ENCODE measurements at places on chromosomes 5 and 9.
A peak's percentile ranks its signal among the peaks of the same experiment; 100 is the strongest.

- no peak for DNase-seq
Observed at GRCh38 chr5:141874262-141874964, 3.8 kb downstream of the PCDH1 start.

DNA sequence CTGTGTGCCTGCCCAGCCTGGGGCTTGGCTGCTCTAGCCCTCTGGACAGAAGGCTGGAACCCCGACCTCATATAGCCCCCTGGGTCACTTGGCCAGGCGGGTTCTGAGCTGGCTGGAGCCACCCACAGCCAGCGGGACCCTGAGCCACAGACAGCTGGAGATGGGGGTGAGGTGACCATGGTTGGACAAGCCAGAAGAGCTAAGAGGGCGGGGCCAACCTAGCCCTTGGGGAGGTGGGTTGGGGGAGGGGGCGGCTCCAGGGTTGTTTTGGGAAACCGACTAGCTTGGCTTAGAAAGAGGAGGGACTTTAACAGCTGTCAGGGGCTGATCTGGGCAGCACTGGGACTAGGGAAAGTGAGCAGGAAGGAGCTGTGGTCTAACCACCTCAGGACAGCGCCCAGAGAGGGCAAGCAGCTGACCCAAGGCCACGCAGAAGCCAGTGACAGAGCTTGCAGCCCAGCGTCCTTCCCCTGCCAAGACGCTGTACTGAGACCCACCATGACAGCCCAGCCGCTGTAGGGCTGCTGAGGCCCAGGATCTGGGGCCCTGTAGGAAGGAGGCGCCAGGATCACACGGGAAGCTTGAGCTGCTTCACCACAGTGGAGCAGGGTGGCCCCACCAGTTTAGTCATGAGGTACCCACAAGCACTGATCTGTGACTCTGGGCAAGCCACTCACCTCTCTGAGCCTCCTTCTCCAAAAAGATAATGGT, 2.2 kb downstream of the AIF1L start:
- DNase-seq: no peak

DNA sequence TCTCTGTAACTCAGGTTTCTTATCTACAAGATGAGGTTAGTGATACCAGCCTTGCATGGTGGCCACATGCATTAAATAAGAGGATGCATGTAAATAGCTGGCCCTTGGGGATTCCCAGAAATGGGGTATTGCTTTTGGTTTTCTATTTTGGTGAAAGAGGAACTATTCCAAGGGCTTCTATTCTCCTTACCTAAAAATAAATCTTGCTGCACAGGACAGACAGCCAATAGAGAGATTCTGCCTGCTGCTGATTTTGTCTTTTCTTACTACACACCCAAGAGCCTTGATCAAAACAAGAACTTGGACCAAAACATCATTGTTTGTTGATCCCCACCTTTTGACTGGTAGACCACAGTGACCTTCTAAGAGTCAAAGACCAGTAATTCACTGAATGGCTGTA, 161.8 kb downstream of the PJA2 start:
- DNase-seq: no peak

DNA sequence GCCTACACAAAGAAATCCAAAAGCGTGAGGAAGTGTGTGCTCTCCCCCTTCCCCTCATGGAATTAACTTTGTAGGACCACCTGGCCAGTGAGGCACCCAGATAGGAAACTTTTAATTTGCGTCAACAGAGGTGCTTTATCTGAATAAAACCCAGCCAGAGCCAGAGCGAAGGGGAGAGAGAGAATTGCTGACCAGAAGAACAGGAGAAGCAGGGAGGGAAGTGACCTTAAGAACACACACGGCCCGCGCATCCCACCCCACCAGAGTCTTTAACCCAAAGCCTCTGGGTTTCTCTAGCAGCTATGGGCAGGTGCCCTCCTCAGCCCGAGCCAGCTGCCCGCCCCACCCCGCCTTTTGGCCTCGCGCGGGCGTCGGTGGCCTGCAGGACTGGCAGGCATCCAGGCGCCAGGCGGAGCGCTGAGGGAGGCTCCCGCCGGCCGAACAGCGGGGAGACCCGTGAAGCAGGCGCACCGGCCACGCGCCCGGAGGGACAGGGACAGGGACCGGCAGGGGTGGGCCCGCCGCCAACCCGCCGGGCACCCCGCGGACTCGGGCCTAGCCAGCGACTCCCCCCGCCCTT, 580 bp downstream of the ERAP1 start:
- peak; percentile 29 for DNase-seq
